ENCODE measurements at places on chromosomes 2 and 18. TPM values are rescaled to one million over a fixed set of nuclear protein-coding genes. Genes with fewer than 3 reads are reported as not detected.

DNA sequence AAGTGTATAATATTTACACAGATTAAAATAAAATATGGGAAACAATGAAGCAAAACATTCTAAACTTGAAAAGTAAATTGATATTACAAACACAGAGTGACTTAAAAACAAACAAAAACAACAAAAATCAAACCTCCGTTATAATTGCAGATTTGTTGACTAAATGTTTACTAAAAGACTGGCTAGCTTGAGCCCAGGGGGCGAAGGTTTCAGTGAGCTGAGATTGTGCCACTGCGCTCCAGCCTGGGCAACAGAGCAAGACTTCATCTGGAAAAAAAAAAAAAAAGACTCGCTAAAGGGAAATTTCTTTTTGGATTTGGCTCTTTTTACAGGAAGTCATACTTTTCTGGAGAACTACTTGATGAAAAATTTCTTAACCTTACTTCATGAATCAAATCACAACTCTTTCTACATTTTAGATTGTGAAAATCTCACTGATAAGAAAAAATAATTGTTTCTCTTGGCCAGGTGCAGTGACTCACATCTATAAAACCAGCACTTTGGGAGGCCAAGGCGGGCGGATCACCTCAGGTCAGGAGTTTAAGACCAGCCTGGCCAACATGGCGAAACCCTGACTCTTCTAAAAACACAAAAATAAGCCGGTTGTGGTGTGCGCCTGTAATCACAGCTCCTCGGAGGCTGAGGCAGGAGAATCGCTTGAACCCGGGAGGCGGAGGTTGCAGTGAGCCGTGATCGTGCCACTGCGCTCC, 9.7 kb downstream of the TFPI start:
- no peaks in the 10 kb centered on the region for H3K27me3 ChIP-seq
- H3K4me1 ChIP-seq: peaks cover 5% of the 10 kb centered on the region
- peaks cover 11% of the 10 kb centered on the region for H3K36me3 ChIP-seq
- no peak for DNase-seq

Gene BOLL
- total RNA-seq: not detected

Gene CRYGB
- total RNA-seq: not detected

- H3K36me3 ChIP-seq: no peaks in the 10 kb centered on the region
- no peak overlapping the region for H3K4me3 ChIP-seq
- DNase-seq: no peak
- no peaks in the 10 kb centered on the region for H3K27me3 ChIP-seq
- H3K27ac ChIP-seq: no peak overlapping the region
- no peaks in the 10 kb centered on the region for H3K4me1 ChIP-seq
These were observed 38.9 kb upstream of the MSH6 start for GRCh38 chr2:47744074-47744473.

DNA sequence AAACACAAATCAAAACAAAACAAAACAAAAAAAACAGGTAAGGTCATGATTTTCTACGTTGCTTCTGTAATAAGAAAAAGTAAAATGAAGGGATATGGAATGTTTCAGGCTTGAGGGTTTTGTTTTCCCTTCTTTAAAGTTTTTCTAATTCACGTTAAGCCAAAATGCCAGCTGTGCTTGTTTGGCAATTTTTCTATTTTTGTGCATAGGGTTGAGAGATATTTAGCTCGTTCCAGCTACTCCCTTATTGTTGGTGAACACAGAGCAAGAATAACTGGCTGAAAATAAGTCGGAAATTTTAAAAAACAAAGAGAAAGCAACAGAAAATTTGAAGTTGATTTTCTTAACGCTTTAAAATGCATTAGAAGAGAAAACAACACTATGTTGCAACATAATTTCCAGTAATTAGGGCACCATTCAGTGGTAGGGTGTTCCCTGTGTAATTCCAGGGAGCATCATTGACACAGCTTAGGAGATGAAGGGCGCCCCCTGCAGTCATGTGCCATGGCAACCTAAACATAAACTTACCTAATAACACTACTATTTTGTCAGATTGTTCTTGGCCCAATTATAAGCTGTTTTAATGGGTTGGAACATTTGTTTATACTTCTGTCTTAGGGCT, 99.5 kb downstream of the DTNA start:
- H3K36me3 ChIP-seq: peaks cover 10% of the 10 kb centered on the region
- no peaks in the 10 kb centered on the region for H3K27me3 ChIP-seq
- H3K27ac ChIP-seq: no peak overlapping the region
- no peak overlapping the region for H3K4me3 ChIP-seq

- no peak overlapping the region for H3K4me3 ChIP-seq
- no peak overlapping the region for H3K27ac ChIP-seq
- no peak for DNase-seq
- no peaks in the 10 kb centered on the region for H3K36me3 ChIP-seq
These were observed 51.1 kb downstream of the PAPOLG start for GRCh38 chr2:60806988-60807681.

DNA sequence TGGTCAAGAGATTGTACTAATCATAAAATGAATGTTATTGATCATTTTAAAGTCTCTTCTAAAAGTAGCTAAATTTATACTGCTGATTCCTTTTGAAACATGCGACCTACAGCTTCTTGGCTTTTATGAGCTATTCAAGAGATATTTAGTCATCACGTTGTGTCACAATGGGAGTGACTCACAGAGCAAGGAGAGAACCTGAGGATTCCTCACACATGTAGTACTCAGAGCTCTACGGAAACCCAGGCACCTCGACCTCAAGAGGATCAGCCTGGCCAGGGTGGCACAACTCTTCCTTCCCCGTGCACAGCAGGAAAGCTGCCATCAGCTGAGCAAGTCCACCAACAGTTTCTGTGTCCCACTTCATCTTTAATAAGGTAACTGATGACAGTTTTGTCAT, at the start of gene DHRS9:
Gene DHRS9 (plus strand): TSS at position 223 of the 400 bp plus-strand sequence. CDS start 12,019 bp downstream, outside the sequence.
- no peak within 1 kb of the TSS for H3K27ac ChIP-seq
- H3K4me1 ChIP-seq: no peaks in the 10 kb centered on the region
- no peaks in the 10 kb centered on the region for H3K36me3 ChIP-seq
- no peak for DNase-seq
- H3K4me3 ChIP-seq: no peak within 1 kb of the TSS
- no peaks in the 10 kb centered on the region for H3K27me3 ChIP-seq

Gene TSHZ1
- 14.7 TPM for total RNA-seq

Gene KLHL30
- 0.57 TPM for total RNA-seq

Gene OXER1
- total RNA-seq: 1.7 TPM

Gene EPB41L3
- total RNA-seq: 64.0 TPM

GRCh38 chr2:61789807-61790602, 63.9 kb downstream of the FAM161A start:
- H3K27ac ChIP-seq: no peak overlapping the region
- no peaks in the 10 kb centered on the region for H3K4me1 ChIP-seq
- DNase-seq: no peak
- H3K4me3 ChIP-seq: no peak overlapping the region
- no peaks in the 10 kb centered on the region for H3K27me3 ChIP-seq

Gene GALR1
- 0.03 TPM for total RNA-seq

Gene AGXT
- 0.61 TPM for total RNA-seq

DNA sequence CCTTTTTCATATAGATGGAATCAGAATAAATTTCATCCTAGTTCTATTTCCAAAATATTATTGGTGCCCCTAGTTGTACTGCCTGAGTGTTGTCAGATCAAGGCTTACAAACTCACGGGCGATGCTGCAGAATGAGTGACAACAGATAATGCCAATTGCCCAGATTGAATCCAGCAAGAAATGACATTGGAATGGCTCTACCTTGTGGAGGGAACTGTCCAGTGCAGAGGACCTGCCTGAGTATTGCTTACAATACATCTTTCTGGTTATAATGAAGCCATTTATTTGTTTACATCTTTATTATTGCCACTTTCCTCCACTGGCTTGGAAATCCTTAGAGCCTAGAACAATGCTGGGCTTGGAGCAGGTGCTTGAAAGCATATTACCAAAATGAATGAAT, 7.8 kb upstream of the IL1R2 start:
- no peaks in the 10 kb centered on the region for H3K36me3 ChIP-seq
- peaks cover 2% of the 10 kb centered on the region for H3K4me1 ChIP-seq

Gene CNRIP1
- total RNA-seq: 13.6 TPM

GRCh38 chr18:11849841-11850634, 1.2 kb upstream of the CHMP1B start:
- no peak overlapping the region for H3K4me3 ChIP-seq
- no peaks in the 10 kb centered on the region for H3K36me3 ChIP-seq
- no peaks in the 10 kb centered on the region for H3K27me3 ChIP-seq
- H3K27ac ChIP-seq: peak overlapping the region; percentile 95
- no peaks in the 10 kb centered on the region for H3K4me1 ChIP-seq
- peak; percentile 78 for DNase-seq

DNA sequence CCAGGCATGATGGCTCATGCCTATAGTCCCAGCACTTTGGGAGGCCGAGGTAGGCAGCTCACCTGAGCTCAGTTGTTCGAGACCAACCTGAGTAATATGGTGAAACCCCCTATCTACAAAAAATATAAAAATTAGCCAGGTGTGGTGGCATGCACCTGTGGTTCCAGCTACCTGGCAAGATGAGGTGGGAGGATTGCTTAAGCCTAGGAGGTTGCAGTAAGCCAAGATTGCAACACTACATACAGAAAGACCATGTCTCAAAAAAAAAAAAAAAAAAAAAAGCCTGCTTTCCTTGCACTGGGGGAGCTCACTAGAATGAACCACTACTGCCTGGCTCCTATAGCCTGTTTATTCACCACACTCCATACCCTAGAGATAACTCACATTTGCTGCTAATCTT, 7.4 kb upstream of the MAT2A start:
- no peak overlapping the region for H3K4me3 ChIP-seq
- DNase-seq: no peak
- no peaks in the 10 kb centered on the region for H3K36me3 ChIP-seq
- H3K4me1 ChIP-seq: no peaks in the 10 kb centered on the region

GRCh38 chr2:97722227-97722626, 8.9 kb downstream of the ZAP70 start:
- no peaks in the 10 kb centered on the region for H3K4me1 ChIP-seq
- H3K4me3 ChIP-seq: no peak overlapping the region
- H3K27ac ChIP-seq: no peak overlapping the region
- H3K36me3 ChIP-seq: no peaks in the 10 kb centered on the region
- no peak for DNase-seq

GRCh38 chr2:37568565-37568964, 102.9 kb downstream of the CDC42EP3 start:
- no peak for DNase-seq
- H3K4me3 ChIP-seq: no peak overlapping the region
- H3K27ac ChIP-seq: no peak overlapping the region
- H3K27me3 ChIP-seq: no peaks in the 10 kb centered on the region
- no peaks in the 10 kb centered on the region for H3K36me3 ChIP-seq

Gene LRATD1
- total RNA-seq: 11.0 TPM

Gene FSHR
- total RNA-seq: not detected

Gene GCG
- not detected for total RNA-seq

- no peak for DNase-seq
- H3K4me3 ChIP-seq: no peak overlapping the region
- peaks cover 8% of the 10 kb centered on the region for H3K4me1 ChIP-seq
- H3K27me3 ChIP-seq: no peaks in the 10 kb centered on the region
- no peaks in the 10 kb centered on the region for H3K36me3 ChIP-seq
These were observed 62.6 kb downstream of the ITGB1BP1 start for GRCh38 chr2:9360701-9361100.

DNA sequence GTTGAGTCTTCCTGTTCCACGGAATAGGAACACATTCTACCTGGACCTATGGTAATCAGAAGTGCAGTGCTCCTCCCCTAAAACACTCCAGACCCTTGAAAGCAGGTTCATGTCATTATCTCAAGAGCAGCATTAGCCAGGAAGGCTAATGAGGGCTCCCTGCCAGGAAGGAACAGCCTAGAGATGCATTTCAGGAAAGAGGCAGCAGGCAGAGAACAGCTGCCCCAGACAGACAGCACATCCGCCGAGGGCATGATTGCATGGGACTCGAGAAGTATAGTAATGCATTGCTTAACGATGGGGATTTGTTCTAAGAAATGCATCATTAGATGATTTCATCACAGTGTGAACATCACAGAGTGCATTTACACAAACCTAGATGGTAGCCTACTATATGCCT, 171.5 kb downstream of the ALK start:
- no peak for DNase-seq
- H3K4me1 ChIP-seq: no peaks in the 10 kb centered on the region
- H3K36me3 ChIP-seq: no peaks in the 10 kb centered on the region
- no peak overlapping the region for H3K27ac ChIP-seq
- H3K4me3 ChIP-seq: no peak overlapping the region
- no peaks in the 10 kb centered on the region for H3K27me3 ChIP-seq

- peaks cover 7% of the 10 kb centered on the region for H3K4me1 ChIP-seq
- H3K27me3 ChIP-seq: no peaks in the 10 kb centered on the region
- no peak overlapping the region for H3K27ac ChIP-seq
- no peak overlapping the region for H3K4me3 ChIP-seq
These were observed 4.1 kb downstream of the RHBDD1 start for GRCh38 chr2:226839951-226840350.

GRCh38 chr2:205975082-205975949, 110.7 kb downstream of the INO80D start:
- DNase-seq: peak; percentile 14
- H3K27me3 ChIP-seq: no peaks in the 10 kb centered on the region
- H3K27ac ChIP-seq: peak overlapping the region; percentile 2
- no peaks in the 10 kb centered on the region for H3K36me3 ChIP-seq
- no peaks in the 10 kb centered on the region for H3K4me1 ChIP-seq

GRCh38 chr2:112614201-112614840, 29.9 kb downstream of the CHCHD5 start:
- no peaks in the 10 kb centered on the region for H3K36me3 ChIP-seq
- H3K27ac ChIP-seq: no peak overlapping the region
- H3K27me3 ChIP-seq: no peaks in the 10 kb centered on the region
- no peaks in the 10 kb centered on the region for H3K4me1 ChIP-seq
- peak; percentile 17 for DNase-seq

DNA sequence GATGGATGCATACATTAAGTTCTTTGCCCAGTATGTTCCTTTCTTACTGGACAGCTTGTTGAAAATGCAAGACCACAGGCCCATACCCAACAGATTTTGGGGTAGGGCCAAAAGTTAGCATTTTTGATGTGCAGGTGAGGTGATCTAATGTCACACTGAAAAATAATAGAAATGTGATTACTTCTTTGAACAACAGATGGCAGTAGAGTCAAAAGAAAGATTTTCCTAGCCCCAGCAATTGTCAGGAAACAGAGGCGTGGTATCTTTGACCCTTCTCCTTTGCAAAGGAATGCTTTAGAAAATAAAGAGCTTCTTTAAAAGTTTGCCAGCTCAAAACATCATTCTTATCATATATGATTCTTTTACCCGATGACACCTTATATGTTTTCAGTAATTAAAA, 343.6 kb upstream of the SYT4 start:
- no peak overlapping the region for H3K27ac ChIP-seq
- H3K36me3 ChIP-seq: no peaks in the 10 kb centered on the region
- no peaks in the 10 kb centered on the region for H3K27me3 ChIP-seq
- H3K4me1 ChIP-seq: no peaks in the 10 kb centered on the region
